ENCODE measurements at places on chromosomes 4 and X.
A peak's percentile ranks its signal among the peaks of the same experiment; 100 is the strongest.

DNA sequence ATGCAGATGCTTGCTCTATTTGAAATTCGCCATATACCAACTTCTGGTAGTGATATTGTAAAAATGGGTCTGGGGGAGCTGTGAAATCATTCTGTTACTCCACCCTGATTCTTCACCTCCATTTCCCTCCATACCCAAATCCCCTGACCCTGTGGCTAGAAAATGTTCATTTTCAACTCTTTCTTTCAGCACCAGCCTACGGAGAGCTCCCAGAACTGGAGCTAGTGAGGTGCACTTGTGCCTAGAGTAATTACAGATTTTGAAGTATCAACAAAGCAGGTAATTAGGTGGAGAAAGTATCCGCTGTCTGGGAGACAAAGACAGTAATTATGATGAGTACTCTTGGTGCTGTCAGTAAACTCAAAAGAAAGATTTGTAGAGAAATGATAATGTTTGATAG, 8.1 kb downstream of the ARHGAP36 start:
- DNase-seq = no peak

GRCh38 chrX:48794340-48794910, 7.4 kb upstream of the HDAC6 start:
- no peak for DNase-seq

GRCh38 chr4:27928761-27929540, 1068.3 kb downstream of the STIM2 start:
- no peak for DNase-seq

GRCh38 chr4:77817304-77818072, 1.7 kb downstream of the CNOT6L start:
- no peak for DNase-seq

GRCh38 chrX:128250621-128251020, 198.4 kb upstream of the ACTRT1 start:
- DNase-seq = no peak

DNA sequence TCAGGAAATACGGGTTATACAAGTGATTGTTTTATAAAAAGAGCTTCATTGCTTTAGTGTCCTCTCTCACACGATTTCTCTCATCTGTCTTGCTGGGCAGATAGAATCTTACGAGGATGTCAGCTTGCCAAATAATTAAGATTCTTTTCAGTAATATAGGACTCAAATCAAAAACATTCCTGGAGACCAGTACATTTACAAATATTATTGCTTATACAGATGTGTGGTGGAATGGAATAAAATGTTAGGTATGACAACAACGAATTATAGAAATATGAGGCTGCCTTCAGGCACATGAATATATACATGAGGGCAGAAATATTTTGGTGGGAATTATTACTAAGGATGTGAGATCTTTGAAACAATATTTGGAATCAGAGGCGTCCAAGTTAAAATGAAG, 88.9 kb downstream of the GC start:
- peak; percentile 68 for DNase-seq

GRCh38 chr4:128793859-128794672, 15.4 kb upstream of the JADE1 start:
- peak; percentile 30 for DNase-seq

- DNase-seq = no peak
Observed at GRCh38 chr4:93127489-93127888, 701.1 kb upstream of the ATOH1 start.

DNA sequence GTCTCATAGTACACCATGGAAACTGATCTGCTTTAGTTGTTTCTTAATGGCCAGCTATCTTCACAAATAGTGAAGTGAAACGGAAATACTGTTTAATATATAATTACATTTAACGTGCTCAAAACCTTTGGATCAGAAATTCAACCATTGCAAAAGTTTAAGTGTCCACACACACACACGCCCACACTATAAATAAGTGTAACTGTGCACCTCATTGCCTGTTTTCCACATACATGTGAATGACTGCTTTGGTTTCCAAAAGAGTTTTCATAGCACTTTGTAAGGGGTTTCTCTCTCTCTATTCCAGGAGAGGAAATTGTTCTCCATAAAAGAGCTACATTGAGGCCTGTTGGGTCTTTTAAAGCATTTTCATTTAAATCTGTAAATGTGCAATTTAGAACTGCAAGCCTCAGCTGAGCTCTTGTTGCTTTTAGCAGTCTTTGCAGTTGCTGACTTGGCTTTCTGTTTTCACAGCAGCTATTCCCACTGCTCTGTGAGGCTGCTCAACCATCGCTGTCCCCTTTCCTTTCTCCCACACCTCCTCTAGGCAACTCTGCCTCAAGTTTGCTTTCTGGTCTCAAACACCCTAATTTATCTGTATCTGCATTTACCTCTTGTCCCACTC, 94.5 kb downstream of the RAPGEF2 start:
- DNase-seq = no peak

DNA sequence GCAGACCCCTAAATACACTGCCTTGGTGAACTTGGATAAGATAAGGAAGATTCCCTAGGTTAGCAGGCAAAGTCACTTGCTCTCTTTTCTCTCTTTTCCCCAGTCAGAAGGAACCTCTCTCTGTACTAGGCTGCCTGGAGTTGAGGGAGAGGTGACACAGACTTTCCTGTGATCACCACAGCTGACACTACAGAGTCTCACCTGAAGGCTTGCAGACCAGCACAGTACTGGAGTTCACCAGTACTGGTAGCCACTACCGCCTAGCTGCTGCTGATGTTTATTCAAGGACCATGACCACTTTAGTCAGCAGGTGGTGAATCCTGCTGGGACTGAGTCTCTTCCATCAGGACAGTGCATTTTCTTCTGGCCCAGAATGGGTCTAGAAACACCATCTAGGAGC, 63.3 kb downstream of the PTPN13 start:
- DNase-seq = no peak

- no peak for DNase-seq
Observed at GRCh38 chrX:116384406-116384954, 51.9 kb upstream of the SLC6A14 start.

DNA sequence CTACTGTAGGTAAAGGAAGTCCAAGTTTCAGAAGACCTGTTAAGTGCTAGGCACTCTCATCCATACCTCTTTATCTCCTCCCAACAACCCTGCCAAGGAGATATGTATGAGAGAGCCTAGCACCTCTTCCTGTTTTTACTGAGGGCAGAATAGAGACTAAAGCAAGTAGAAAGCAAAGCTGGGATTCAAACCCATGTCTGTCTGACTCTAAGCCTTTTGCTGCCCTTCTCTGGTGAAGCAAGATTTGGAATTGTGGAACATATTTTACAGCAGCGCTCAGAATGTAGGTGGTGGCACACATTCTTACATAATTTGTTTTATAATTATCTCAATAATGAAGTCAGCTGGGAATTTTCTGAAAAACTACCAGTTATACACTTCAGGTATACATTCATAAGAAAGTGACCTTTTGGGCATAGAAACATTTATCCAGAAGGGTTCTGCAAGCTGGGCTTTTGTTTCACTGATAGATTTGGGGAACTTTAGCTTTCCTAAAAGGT, 41.7 kb downstream of the SEPTIN11 start:
- peak; percentile 43 for DNase-seq

DNA sequence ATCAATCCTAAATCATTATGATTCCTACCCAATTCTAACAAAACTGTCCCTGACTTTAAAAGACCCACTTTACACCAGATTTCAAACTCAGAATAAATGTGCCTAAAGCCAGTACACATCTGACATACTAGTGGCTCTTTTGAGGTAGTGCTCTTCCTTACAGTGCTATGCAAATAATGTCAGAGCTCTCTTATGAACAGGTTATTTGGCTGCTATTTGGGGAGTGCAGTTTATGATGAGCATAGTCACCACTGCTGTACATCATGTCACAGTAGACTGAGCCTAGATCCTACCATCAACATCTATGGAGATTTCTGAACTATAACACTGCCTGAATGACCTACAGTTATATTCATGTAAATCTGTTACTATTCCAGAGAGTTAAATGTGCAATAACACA, 50.4 kb upstream of the PAGE5 start:
- no peak for DNase-seq

DNA sequence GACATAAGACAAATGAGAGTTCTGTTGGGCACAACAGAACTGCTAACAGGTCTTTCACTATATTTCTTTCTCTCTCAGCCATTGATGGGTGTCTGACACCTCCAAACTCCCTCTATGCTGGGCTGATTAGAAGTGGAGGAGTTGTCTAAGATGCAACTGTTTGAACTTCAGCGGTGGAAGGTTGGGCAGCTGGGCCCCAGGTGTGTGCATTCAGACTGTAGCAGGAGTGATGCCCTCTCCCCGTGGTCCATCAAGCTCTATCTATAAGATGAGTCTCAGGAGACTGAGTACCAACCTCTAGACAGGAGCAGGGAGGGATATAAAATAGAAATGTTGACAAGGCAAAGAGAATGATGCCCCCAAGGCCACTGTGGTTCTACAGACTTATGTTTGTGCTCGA, 28.2 kb upstream of the CHRNA9 start:
- no peak for DNase-seq

DNA sequence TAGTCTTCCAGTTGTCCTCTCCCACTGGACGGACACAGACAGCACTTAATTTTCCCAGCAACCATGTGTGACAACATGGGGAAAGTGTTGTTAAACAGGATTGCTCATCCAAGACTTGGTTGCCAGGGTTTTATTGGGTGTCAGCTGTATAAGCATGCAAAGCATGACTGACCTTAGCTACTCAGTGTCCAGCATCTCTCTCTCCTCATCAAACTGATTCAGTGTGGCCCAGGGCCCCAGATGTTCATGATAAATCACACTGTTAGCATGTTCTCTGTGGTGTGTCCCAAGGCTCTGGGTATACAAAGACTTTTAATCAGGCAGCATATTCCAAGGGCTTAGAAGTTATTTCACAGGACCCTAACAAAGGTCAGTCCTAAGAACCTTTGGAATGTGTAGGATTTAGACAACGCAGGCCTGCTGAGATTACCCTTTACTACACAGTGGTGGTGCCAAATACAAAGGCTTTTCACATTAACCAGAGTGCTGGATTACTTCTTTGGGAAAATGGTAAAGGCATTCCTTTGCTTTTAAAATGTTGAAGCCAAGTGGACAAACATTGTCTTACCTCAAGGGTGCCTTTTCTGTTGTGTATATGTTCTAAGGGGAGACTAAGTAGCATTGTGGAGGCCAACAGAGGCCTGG, 213.3 kb downstream of the GLUD2 start:
- DNase-seq = no peak

- DNase-seq = peak; percentile 39
Observed at GRCh38 chrX:17737986-17738713, 857 bp downstream of the SCML1 start.

DNA sequence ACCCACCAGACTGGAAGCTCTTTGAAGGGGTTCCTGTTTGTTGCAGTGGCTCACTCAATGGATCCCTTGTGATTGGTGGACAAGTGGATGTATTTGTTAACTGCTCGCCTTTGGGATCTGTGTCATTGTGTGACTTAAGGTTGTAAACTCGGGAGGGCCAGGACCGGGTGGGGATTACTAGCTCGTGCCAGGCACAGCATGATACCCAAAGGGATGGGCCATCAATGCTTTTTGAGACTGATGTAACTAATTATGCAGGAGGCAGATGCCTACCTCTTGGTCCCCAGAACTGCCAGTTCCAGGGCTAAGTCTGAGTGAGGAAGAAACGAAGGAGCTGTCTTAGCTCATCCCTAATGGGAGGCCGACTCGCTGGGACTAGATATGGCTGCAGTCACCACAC, 27.7 kb downstream of the UTP14A start:
- DNase-seq = no peak

DNA sequence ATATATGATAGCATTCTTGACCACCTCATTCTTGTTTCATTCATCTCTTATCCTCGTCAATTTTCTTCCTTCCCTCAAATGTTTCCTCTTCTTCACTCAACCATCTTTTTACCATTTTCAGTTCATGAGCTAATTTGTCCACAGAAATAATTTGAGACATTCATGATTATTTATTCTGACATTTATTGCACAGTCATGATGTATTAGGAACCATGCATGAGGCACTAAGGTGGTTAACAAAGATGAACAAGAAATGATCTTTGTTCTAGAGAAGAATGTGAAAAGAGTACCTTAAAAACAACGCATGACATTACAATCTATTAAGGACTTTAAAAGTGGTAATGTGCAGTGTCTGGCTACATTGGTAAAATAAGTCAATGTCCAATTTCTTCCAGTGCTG, 27.9 kb downstream of the TEC start:
- no peak for DNase-seq

GRCh38 chr4:71261633-71262121, 77.1 kb upstream of the SLC4A4 start:
- DNase-seq = peak; percentile 18

DNA sequence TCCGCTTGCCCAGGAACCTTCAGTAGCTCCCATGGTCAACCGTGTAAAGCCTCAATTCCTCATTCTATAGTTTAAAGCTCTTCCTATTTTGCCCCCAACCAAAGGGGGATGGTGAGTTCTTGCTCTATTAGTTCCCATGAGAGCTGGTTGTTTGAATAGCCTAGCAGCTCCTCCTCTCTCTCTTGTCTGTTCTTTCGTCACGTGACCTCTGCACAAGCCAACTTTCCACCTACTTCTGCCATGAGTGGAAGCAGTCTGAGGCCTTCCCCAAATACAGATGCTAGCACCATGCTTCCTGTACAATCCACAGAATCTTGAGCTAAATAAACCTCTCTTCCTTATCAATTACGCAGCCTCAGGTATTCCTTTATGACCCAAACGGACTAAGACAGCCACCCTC, 42.8 kb downstream of the ANXA5 start:
- DNase-seq = no peak

- no peak for DNase-seq
Observed at GRCh38 chr4:41665636-41666207, 82.8 kb downstream of the PHOX2B start.

GRCh38 chr4:48653217-48654014, 126.7 kb downstream of the FRYL start:
- peak; percentile 60 for DNase-seq

DNA sequence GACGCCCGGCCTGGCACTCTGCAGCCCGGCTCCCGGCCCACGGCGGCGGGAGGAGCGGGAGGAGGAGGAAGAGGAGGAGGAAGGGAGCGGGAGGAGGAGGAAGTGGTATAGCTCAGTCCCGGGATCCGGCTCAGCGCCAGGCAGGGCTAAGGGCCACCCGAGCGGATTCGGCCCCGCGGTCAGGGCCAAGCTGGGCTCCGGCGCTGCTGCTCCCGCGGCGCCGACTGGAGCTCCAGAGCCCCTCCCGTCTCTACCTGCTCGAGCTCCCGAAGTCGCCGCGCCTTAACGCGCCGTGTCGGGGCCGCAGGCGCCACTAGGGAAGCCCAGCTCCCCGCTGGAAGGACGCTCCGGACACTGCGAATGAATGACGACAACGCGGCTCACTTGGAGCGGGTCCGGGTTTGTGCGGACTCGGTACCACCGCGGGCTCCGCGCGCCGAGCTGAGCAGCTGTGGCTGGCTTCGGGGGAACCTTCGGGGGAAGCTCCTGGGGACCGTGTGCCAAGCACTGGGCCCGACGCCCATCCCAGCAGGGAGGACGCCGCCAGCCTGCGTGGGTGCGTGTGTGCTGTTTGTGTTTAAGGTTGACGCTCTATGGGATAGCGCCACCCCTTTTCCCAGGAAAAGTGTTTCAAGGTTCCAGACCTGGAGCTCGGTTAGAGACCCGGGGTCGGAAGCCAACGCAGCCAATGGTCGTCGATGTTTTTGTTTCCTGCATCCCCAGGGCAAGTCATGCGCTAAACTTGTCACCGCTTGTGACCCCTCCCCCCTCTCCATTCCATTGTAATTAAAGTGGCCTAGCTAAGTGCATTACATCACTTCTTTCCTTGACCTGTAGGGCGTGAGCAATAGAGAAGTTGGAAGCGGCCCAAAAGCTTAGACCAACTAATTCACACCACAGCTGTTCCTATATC, at the start of gene TBC1D9:
Gene TBC1D9, minus strand, starts transcription at position 67 of the 913 bp plus-strand sequence. CDS start 340 bp downstream, outside the sequence.
- peak; percentile 83 for DNase-seq

GRCh38 chr4:85720735-85721134, 245.8 kb downstream of the ARHGAP24 start:
- peak; percentile 82 for DNase-seq
